Right forelimb (tissue), 1 donor: ENCODE measurements at places on chromosomes 16 and 17.

GRCh38 chr17:72631949-72632684, 460.4 kb downstream of the SLC39A11 start:
- DNase-seq = no peak

GRCh38 chr17:69269131-69269998, 40.7 kb upstream of the ABCA10 start:
- no peak for DNase-seq

- DNase-seq = no peak
These were observed 53.5 kb downstream of the C17orf58 start for GRCh38 chr17:67942810-67943209.

DNA sequence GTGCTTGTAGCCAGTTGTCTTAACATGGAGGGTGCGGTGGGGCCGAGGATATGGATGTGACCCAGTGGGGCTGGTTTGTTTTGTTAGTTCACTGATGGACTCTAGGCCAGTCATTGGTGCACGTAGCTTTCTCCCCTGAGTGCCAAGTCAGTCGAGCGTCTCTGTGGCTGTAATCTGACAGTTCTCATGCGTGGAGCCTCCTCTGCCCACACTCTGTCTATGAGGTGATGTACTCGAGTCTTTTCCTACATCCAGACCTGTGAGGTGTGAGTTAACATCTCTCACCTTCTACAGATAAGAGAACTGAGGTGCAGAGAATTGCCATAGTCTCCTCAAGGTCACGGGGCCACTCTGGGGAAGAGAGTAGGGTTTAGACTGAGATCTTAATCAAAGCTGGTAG, 90.2 kb downstream of the MARCHF10 start:
- DNase-seq = no peak

GRCh38 chr17:38746004-38746848, 1.9 kb downstream of the PCGF2 start:
- no peak for DNase-seq

DNA sequence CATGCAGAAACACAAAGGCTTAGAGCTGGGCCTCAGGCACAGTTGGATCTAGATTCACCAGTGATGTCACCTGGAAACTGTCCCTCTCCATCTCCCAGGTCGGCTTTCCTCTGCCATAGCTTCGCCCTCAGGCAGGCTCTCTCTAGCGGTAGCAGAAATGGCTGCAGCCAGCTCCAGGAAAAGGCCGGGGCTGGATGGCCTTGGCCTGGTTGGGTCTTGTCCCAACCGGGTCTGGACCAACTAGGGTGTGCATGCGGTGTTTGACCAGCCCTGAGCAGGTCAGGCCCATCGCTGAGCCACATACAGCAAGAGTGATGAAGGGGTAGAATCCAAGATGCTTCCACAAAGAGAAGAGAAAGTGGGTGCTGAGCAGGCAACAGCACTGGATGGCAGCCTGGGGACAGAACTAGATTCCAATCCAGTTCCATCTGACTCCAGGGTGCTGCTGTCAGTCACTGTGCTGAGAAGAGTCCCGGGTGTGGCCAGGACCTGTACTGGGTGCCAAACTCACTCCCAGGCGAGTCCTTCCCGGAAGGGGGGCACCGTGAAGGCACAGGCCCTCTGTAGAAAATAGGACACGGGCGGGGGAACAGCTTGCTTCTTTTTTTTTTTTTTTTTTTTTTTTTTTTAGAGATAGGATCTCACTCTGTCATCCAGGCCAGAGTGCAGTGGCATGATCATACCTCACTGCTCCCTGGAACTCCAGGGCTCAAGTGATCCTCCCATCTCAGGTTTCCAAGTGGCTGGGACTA, 51.8 kb downstream of the SOCS3 start:
- no peak for DNase-seq

GRCh38 chr16:11550791-11551498, 35.8 kb downstream of the LITAF start:
- DNase-seq = peak; percentile 55

- DNase-seq = no peak
These were observed 161.8 kb downstream of the RPTOR start for GRCh38 chr17:80706463-80706867.

DNA sequence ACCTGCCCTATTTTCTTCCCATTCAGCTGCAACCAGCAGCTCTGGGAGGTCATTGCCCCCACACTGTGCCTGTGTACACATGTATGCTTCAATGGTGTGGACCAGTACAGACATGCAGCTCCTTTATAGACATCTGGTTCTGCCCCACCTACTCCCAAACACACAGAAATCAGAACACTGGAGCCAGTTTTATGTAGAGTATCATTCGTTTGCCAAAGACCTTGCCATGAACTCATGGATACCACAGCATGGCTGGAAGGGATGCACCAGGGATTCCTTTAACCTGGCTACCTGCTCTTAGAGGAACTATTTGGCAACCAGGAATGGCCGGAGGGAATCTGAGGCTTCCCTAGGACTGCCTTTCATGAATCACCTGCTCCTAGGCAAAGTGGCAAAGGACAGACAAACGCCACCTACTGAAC, 60.4 kb downstream of the ZFHX3 start:
- no peak for DNase-seq

DNA sequence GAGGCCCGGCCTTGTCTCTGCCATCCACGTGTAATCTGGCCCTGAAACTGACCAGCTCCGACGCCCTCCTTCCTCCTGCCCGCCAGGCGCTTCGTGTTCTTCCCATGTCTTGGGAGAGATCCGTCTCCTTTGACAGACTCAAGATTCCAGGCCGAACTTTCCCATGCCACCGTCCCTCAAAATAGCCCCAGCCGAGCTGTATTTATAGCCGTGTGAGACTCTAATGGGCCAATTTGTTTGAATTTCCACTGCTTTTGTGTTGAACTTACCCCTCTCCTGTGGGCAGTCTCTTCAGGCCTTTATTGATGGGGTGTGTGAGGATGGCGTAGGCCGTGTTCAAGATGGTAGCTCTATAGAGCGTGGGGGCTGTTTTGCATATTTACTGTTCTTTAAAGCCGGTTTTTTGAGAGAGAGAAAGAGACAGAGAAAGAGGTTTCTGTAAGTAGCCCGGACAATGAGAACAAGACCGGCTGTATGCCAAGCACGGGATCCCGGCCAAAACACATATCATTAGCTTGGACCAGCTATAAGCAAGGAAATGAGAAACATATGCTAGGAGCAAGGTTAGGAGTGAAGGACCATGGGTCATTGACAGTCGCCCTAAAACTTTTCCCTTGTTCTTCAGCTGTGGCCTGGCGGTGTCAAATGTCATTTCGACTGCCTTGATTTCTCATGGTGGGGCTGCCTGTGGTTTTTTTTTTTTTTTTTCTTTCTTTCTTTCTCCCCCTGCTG, 124.5 kb upstream of the ZFHX3 start:
- peak; percentile 95 for DNase-seq

- peak; percentile 83 for DNase-seq
These were observed 5.9 kb downstream of the CTF1 start for GRCh38 chr16:30902029-30902972.

GRCh38 chr17:38447502-38448085, 19.3 kb downstream of the ARHGAP23 start:
- no peak for DNase-seq

DNA sequence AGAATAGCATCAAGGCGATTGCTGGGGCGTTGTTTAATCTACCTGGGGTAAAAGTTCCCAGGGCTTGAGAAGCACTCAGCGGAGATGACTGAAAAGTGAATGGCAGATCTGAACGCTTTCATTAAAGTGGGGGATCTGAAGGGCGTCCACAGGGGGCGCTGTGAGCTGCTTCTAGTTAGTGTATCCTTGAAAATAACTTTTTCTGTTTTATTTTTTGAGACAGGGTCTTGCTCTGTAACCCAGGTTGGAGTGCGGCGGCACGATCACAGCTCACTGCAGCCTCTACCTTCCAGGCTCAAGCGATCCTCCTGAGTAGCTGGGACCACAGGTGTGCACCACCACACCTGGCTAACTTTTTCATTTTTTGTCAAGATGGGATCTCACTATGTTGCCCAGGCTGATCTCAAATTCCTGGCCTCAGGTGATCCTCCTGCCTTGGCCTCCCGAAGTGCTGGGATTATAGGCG, 360.4 kb downstream of the SEC14L1 start:
- no peak for DNase-seq

DNA sequence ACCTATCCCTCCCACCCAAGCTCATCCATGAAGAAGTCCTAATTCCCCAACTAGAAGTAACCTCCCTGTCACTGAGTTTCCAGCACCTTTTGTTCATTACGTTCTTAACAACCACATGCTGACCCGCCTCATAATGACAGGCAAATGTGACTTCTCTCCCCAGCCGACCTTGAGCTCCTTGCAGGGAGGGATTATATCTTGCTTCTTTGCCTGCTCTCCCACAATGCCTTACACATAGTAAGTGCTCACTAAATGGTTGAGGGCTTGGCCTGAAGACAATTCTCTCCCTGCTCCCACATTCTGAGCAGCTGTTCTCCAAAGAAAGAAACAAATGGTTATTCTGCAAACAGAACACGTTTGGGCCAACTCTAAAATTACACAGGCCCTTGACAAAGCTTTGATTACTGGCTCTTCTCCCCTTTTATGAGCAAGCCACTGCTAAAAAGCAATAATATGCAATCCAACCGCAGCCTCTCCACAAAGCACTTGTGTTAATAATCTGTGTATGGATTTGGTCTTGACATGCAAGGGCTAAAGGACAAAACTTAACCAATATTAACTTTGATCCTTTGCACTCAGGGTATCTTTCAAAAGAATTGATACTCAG, 23.2 kb downstream of the SLC39A11 start:
- DNase-seq = no peak

GRCh38 chr17:63282455-63282854, 163.7 kb downstream of the CYB561 start:
- no peak for DNase-seq
